Large intestine (tissue), 12 donors: ENCODE measurements at places on chromosomes 5 and 9. TPM values are rescaled to one million over a fixed set of nuclear protein-coding genes. Genes with fewer than 3 reads are reported as not detected.

- DNase-seq: no peak
Observed at GRCh38 chr5:111299067-111299481, 74.9 kb downstream of the CAMK4 start.

DNA sequence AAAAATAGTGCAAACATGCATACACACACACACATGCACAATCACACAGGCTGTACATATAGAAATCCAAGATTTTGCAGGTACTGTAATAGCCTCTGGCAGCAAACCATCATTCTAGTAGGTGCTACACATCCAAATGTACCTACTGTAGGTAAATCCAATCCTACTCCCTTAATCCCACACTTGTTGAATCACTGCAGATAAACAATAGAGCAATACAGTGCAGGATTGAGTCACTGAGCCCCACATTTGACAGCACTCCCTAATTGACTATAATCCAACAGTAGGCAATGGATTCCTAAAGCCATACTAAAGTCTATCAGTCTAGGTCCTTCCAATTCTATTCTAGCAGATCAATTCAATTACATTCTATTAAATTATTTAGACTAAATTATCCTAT is 1640.5 kb upstream of the CDH9 start:
- DNase-seq: no peak

- DNase-seq: no peak
Observed at GRCh38 chr9:117763314-117763713, 59.1 kb downstream of the TLR4 start.

DNA sequence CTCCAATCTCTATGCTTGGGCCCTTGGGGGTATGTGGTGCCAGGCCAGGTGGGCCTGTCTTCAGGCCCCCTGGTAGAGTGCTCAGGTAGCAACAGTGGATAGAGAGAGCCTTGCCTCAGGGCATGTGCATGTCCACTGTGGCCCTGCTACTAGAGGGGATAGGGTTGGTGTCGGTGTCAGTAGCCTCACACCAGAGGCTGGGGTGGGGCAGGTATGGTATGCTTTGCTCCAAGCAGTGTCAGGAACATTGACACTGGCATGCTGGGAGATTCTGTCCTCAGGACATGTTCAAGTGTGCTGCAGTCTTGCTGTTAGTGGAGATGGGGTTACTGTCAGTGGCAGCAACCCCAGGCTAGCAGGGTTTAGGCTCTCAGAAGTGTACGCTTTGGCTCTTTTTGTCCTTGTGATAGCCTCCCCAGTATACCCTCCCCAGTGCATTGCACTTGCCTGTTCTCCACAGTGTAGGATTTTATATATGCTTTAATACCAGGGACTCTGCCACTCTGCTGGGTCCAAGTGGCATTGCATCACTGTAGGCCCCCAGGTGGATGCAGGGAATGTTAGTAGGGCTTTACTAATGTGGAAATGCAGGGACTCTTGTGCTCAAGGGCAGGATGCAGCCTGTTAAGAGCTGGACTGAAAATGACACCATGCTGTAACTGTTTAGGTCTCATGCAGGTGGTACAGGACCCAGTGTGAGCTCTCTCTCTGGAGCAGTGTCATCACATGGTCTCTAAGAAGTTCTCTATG is 21.6 kb downstream of the RIC1 start:
- no peak for DNase-seq

GRCh38 chr5:119321569-119322311 is 34.1 kb upstream of the TNFAIP8 start:
- no peak for DNase-seq

- peak; percentile 20 for DNase-seq
Observed at GRCh38 chr9:21585756-21586752, 103.9 kb upstream of the IFNE start.

- DNase-seq: no peak
Observed at GRCh38 chr5:89869346-89869745, 540.2 kb downstream of the CETN3 start.

DNA sequence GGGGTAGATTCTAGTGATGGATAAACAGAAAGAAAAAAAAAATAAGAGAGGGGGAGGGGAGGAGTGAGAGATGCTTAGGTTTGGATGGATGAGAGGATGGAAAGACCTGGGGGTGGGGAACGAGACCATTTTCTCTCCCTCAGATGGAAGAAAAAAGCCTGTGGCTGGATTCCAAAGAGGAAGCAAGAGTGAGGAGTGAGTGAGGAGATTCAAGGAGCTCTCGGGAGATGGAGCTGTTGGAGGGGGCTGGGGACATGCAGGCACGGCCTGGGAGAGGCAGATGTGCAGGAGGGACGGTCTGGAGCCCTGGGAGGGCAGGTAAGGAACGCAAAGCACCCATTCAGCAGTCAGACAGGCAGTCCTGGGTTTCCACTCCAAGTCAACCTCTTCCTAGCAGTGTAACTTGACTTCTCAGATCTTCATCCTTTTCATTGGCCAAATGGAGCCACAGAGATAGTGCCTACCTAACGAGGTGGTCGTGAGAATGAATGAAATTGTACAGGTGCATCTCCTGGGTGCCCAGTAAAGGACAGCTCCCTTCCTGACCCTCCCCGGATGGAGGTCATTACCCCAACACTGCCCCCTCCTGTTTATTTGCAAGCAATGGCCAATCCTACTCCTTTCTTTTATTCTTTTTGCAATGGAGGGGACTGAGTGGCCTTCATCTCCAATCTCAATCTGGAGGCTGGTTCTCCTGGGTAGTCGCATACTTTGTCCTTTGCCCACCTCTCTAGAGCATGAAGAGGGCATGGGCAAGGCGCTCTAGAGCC is 52.2 kb downstream of the PCDH1 start:
- no peak for DNase-seq

DNA sequence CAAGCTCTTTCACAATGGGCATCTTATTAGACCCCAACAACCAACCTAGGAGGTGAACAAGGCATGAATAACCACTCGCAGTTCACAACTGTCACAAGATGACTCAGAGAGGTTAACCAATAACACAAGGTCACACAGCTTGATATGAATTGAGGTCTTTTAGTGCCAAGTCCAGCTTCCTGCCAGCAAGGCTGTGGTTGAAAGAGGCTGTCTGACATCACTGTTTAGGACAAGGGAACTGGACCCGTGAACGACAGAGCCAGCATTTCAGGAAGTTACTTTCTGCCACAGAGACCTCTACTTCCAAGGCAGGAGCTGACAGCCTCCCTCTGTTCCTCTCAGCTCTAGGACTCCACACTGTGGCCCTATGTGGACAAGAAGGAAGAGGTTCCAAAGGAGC is 53.4 kb upstream of the ALDH1B1 start:
- no peak for DNase-seq

- DNase-seq: no peak
Observed at GRCh38 chr9:95296761-95297160, 20.7 kb downstream of the FANCC start.

Gene TCERG1
- polyA plus RNA-seq: 93.1 TPM
